ENCODE measurements at places on chromosomes 6 and 20. TPM values are rescaled to one million over a fixed set of nuclear protein-coding genes. Genes with fewer than 3 reads are reported as not detected.
A peak's percentile ranks its signal among the peaks of the same experiment; 100 is the strongest.

DNA sequence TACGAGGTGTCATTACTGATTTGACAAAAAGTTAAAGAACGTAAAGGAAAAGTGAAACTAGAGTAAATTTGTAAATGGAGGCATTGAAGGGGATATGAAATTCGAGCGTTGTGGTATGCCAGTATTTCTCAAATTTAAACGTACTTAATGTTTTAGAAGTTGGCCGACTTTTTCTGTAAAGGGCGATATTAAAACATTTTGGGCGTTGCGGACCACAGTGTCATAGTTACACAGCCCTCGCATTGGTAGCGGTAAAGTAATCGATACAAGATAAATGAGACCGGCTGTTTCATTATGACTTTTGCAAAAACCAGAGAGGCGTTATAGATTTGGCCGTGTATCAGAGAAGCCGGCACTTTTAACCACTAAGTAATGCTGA, 39.6 kb downstream of the OR2B2 start:
- DNase-seq, result no peak

GRCh38 chr6:26553264-26553634, 15.1 kb downstream of the HMGN4 start:
- peak; percentile 77 for DNase-seq

GRCh38 chr6:64259372-64259771, 623.8 kb downstream of the PHF3 start:
- DNase-seq, result no peak

DNA sequence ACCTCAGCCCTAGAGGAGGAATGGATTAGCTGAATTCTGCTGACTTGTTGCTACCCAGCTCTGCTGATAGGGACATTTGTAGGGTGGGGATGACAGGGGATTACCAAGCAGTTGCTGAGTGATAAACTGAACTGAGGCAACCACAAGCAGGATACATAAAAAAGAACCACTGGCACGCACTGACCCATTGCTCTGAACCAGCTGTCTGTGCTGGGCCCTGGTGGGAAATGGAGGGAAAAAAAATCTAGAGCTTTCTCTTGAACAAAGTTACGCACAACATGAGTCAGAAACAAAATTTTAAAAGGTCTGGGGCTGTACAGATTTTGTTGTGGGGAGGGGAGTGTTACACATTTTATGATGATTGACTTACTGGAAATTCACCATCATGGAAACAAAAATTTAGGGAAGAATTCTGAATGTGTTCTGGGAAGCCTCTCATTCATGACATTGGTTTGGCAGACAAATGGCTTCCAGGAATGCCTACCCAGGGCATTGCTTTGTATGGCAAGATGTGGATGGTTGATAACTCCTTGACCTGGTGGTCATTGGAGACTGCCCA, 37.7 kb downstream of the FOXO3 start:
- DNase-seq, result peak; percentile 54

GRCh38 chr6:65259059-65259458, 448.0 kb downstream of the EYS start:
- DNase-seq, result peak; percentile 11

DNA sequence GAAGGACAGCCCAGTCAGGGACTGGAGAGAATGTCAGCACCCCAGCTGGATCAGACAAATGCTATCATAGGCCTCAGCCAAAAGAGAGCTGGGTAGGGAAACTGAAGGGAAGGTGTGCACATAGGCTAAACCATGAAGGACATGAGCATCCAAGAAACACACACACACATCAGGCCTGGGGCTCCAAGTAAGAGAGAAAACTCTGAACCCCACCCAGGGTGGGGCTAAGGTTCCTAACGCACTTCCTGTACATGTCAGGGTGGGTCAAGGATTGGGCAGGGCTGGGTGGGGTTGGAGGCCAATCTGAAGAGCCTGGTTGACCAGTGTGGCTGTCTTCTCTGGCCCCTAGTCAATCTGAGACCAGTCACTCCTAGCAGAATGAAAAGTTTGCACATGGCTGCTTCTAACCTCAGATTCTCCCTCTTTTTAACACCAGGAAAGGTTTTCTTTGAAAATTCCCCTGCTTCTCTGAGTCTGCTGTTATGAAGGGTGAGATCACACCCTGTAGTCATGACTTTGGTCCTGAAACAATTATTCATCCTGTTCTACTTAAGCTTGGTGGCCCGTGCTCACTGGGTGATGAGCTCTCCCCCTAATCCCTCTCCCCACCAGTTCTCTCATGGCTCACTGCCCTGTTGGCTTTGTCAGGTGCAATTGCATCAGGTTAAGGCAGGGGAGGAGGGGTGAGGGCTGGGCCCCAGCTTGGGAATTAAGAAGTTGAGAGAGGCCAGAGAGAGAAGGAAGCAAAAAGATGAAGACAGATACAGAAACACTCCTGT, 88.4 kb downstream of the MAFB start:
- no peak for DNase-seq

APOM gene
- 3.5 TPM for polyA plus RNA-seq

GRCh38 chr6:116866281-116866871, 10.7 kb upstream of the RFX6 start:
- DNase-seq, result no peak

- DNase-seq, result no peak
Measured at GRCh38 chr6:128005009-128005408, 104.2 kb upstream of the THEMIS start.

TSBP1 gene
- not detected for polyA plus RNA-seq

SLC26A8 gene
- not detected for polyA plus RNA-seq

DNA sequence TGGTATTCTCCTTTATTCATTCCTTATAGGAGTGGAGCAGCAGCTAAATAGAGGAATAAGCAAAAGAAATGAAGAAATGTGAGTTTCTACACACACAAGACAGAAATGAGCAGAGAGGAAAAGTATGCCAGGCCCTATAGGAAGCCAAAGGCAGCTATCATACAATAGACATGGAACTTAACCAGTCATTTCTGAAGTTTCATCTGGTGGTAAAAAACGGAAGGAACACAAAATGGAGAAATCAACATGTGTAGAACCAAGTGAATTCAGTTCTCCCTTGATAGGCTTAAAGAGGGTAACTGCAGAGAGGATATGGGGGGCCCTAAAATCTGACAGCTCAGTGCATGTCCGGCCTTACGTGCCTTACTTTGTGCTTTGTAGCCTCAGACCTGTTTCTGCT, 44.6 kb downstream of the TSBP1 start:
- DNase-seq, result no peak

EGFL8 gene
- 15.2 TPM for polyA plus RNA-seq

HCRTR2 gene
- polyA plus RNA-seq, result not detected

SLC32A1 gene
- polyA plus RNA-seq, result not detected

GRCh38 chr20:54083459-54083858, 13.1 kb upstream of the BCAS1 start:
- DNase-seq, result no peak

GRCh38 chr20:5933802-5934436, 16.4 kb downstream of the TRMT6 start:
- DNase-seq, result no peak
